ENCODE measurements at places on chromosomes 5 and 9. TPM values are rescaled to one million over a fixed set of nuclear protein-coding genes. Genes with fewer than 3 reads are reported as not detected.

DNA sequence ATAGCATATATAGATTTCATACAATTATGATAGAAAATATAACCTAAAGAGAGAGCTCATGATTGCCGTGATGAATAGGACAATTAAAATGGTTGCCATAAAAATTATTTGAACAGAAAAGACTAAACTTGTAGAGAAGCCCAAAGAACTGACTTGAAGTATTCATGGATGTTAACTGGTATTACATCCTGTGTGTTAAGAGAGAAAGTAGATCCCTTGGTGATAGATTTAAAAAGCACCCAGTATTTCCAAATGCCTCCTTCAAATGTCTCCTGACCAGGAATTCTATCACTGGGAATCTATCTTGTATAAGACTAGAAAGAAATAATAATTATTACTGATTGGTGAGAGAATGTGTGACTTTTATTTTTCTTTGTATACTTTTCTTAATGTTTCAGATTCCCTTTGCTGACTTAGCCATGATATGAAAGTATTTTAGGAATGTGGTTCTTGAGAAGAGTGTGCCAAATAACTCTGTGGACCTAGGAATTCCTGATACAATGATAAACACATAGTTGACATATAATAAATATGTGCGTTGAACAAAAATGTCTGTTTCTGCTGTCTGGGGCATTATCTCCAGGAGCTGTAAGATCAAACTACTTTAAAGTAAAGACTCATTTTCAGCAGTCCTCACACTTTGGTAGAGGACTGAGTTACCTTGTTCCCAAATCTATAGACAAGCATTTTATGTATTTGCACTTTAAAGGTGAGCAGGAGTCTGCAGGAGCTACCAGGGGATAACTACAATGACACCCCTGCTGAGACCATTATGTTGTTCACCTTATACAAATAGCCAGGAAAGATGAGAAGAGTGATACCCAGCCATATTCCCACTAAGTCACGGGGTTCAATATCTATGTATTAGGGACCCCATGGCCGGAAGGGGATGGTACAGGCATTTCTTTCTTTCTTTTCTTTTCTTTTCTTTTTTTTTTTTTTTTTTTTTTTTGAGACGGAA is 211.1 kb upstream of the TLE4 start:
- no peak overlapping the region for H3K4me3 ChIP-seq
- peaks cover 12% of the 10 kb centered on the region for H3K27me3 ChIP-seq
- H3K27ac ChIP-seq = no peak overlapping the region
- H3K4me1 ChIP-seq = peaks cover 31% of the 10 kb centered on the region
- DNase-seq = peak; percentile 72

DNA sequence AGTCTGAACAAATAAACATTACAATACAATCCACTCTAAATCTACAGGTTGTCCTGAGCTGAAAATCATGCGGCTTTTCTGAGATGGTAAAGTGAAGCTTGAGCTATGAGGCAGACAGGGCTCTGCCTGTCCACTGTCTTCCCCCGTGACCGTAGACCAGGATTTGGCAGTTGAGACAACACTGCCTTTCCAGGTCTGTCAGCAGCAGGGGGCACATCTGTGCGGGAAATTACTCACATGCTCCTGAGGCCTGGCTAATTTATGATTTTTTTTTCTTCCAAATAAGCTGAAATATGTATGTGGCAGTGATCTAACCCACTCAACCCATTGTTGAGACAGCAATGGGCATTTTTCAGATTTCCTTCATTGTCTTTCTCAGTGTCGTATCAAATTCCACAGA is 307.9 kb downstream of the FBXL7 start:
- no peak for DNase-seq
- no peaks in the 10 kb centered on the region for H3K36me3 ChIP-seq
- no peak overlapping the region for H3K27ac ChIP-seq

DNA sequence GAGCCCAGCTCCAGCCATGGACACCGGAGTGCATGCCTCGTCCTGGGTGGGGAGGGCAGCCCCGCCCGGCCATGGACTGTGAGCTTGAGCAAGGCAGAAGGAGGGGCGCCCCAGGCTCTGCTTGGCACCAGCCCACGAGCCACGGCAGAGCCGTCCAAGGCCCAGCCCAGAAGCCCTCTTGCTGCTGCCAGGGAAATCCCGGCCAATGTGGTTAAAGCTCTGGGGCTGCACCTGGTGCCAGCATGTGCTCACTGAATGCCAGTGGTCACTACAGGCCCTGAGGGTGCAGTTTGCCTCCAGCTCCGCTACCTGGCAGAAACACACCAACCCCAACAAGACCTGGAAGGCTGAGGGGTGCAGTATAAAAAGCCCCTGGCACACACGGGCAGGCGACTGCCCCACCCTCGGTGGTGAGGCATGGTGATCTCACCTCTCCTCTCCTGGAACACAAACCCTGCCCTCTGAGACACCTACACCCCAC is 11.8 kb downstream of the BRD3 start:
- peaks cover 10% of the 10 kb centered on the region for H3K36me3 ChIP-seq
- no peak for DNase-seq
- no peak overlapping the region for H3K4me3 ChIP-seq

- no peaks in the 10 kb centered on the region for H3K4me1 ChIP-seq
- H3K4me3 ChIP-seq = no peak overlapping the region
- no peak overlapping the region for H3K27ac ChIP-seq
- no peaks in the 10 kb centered on the region for H3K36me3 ChIP-seq
Measured at GRCh38 chr5:160702934-160703333, 149.1 kb downstream of the ATP10B start.

- DNase-seq = no peak
- peaks cover 32% of the 10 kb centered on the region for H3K4me1 ChIP-seq
- H3K27me3 ChIP-seq = no peaks in the 10 kb centered on the region
- no peak overlapping the region for H3K27ac ChIP-seq
Measured at GRCh38 chr9:37340961-37341360, 81.5 kb upstream of the GRHPR start.

- no peak for DNase-seq
- H3K36me3 ChIP-seq = no peaks in the 10 kb centered on the region
- H3K4me1 ChIP-seq = no peaks in the 10 kb centered on the region
- no peak overlapping the region for H3K27ac ChIP-seq
- H3K27me3 ChIP-seq = no peaks in the 10 kb centered on the region
- H3K4me3 ChIP-seq = no peak overlapping the region
Measured at GRCh38 chr5:167626341-167627123, 664.9 kb upstream of the WWC1 start.

DNA sequence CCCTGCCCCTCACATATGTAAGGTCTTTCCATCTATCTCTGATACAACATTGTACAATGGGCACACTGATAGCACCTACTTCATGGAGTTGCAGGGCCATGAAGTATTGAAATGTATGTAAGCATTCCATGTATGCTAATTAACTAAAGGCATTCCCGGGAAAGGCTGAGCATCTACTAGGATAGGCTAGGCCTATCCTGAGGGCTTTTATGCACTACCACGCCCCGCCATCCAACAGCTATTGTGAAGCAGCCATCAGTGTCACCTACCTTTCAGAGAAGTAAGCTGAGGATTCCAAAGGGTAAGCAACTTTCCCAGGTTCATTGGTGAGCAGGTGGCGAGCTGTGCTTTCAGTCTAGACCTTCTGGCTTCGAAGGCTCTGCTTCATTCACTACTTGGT is 47.6 kb downstream of the NSG2 start:
- H3K27ac ChIP-seq = no peak overlapping the region
- no peaks in the 10 kb centered on the region for H3K27me3 ChIP-seq
- H3K4me1 ChIP-seq = no peaks in the 10 kb centered on the region
- peak; percentile 79 for DNase-seq
- no peak overlapping the region for H3K4me3 ChIP-seq

DNA sequence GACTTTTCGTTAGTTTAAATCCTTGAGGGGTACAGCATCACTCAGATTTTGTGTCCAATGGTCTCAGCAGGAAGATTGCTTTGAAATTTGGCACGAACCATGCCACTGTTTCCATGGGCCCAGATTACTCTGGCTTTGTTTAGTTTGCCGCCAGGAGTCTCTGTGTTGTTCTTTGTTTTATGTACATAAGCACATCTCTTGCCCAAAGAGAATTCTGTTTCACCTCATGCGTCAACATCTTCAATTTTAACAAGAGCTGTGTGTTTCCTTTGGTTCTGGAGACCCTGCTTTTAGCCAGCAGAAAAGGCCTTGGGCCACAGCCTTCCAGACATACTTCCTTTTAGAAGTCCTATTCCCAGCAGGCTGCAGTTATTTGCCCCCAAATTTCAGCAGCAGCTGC is 62.4 kb downstream of the TNPO1 start:
- H3K36me3 ChIP-seq = peaks cover 56% of the 10 kb centered on the region
- H3K27me3 ChIP-seq = no peaks in the 10 kb centered on the region
- no peak for DNase-seq

DNA sequence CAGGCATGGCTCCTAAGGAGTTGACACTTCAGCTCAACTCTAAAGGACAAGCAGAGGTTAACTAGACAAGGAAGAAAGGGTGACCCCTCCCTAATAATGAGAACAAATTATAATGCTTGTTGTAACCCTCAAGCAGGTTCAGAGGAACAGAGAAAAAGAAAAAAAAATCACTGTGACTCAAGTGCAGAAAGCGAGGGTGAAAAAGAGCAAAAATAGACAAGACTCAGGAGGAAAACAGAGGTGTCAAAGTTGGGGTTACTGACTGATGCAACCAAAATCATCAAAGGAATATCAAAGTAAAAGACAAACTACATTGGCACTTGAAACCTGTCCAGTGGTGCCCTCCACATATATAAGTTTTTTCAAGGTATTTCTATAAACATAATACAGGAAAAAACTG is 28.4 kb downstream of the FBXW11 start:
- no peaks in the 10 kb centered on the region for H3K36me3 ChIP-seq
- DNase-seq = no peak
- peaks cover 73% of the 10 kb centered on the region for H3K4me1 ChIP-seq
- H3K4me3 ChIP-seq = peak overlapping the region; percentile 31
- peak overlapping the region; percentile 93 for H3K27ac ChIP-seq
- H3K27me3 ChIP-seq = no peaks in the 10 kb centered on the region

DNA sequence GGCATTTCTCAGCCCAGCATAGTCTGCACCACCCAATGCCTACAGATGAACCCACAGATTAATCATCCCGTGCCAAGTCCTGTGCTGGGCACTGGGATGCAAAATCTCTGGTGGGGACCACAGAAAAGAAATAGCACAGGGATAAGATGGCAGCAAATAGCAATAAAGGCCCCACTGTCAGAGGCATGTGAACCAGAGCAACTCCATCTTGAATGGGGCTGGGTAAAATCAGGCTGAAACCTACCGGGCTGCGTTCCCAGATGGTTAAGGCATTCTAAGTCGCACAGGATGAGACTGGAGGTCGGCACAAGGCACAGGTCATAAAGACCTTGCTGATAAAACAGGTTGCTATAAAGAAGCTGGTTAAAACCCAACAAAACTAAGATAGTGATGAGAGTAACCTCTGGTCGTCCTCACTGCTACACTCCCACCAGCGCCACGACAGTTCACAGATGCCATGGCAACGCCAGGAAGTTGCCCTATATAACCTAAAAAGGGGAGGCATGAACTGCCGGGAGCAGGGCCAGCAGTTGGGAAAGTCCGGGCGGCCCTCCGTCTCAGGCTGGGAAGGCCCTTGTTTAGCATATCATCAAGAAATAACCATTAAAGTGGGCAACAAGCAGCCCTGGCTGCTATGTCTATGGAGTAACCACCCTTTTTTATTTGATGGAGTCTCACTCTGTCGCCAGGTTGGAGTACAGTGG is 65.2 kb downstream of the C9orf50 start:
- H3K36me3 ChIP-seq = no peaks in the 10 kb centered on the region
- H3K27ac ChIP-seq = no peak overlapping the region
- H3K27me3 ChIP-seq = peaks cover 38% of the 10 kb centered on the region
- peaks cover 44% of the 10 kb centered on the region for H3K4me1 ChIP-seq

GRCh38 chr5:61053937-61054336 is 108.3 kb downstream of the SMIM15 start:
- H3K4me1 ChIP-seq = peaks cover 25% of the 10 kb centered on the region
- H3K27me3 ChIP-seq = no peaks in the 10 kb centered on the region
- H3K4me3 ChIP-seq = no peak overlapping the region
- H3K27ac ChIP-seq = no peak overlapping the region
- H3K36me3 ChIP-seq = no peaks in the 10 kb centered on the region

DNA sequence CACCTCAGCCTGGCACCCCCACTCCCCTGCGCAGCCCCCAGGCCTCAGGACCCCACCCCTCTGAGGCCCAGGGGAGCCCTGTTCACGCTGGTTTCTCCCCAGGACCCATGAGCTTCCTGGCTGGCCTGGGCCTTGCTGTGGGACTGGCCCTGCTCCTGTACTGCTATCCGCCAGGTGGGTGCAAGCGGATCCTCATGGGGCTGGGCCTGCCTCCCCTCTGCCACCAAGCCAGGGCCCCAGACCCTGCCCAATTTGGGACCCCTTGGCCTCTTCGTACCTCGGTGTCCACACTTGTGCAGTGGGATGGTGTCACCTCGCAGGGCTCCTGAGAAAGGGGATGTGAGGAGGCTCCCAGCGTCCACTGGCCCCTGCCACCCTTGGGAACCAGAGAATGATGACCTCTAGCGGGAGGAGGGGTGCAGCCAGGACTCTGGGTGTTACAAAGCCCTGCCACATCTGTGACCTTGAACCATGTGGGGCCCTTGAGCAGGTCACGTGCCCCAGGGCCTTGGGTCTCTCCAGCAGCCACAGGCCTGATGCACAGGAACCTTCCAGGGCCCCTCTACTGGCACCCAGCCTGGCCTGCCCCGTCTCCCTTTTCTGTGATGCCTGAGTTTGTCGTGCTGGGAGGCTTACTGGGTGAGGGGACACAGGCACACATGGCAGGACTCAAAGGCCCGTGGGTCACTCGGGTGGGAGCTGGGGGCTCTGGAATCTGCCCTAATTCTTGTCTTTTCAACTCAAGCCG is 16.3 kb downstream of the CARD19 start:
- H3K27me3 ChIP-seq = no peaks in the 10 kb centered on the region
- no peak overlapping the region for H3K4me3 ChIP-seq
- no peaks in the 10 kb centered on the region for H3K36me3 ChIP-seq
- no peak for DNase-seq
- no peak overlapping the region for H3K27ac ChIP-seq
- H3K4me1 ChIP-seq = peaks cover 10% of the 10 kb centered on the region

DNA sequence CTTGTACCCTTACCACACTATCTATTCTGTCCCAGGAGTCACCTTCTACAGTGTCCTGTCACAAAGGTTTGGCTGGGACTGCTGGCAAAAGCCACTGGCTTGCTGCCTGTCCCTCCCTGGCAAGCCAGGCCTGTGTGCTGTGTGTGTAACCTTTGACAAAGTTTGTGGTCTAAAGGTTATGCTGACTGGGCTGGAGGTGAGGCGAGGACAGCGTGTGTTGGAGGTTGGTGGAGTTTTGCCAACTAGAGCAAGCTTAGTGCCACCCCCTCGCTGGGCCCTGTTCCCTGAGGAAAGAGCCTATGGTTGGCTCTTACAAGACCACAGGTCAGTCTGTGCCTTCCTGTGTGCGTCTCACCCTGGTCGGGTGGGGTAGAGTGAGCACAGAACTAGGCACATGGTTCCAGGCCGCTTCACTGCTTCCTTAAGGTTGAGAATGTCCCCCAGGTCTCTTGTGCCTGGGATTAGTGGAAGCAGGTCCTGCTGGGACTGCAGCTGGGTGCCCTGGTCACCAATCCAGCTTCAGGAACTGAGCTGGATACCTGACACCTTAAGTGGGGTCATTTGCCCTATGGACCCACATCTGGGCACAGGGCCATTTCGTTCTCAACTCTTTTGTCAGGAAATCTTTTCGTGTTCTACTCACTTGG is 152.2 kb downstream of the GADD45G start:
- 0 out of 2 replicates have a peak, but pooled peaks cover 8% of the 10 kb centered on the region for H3K4me1 ChIP-seq
- no peaks in the 10 kb centered on the region for H3K36me3 ChIP-seq
- DNase-seq = no peak

Gene NEUROG1
- total RNA-seq = not detected

Gene SPINK5
- total RNA-seq = 4.5 TPM

Gene PCDHGA5
- 2.9 TPM for total RNA-seq

Gene LCN12
- total RNA-seq = 0.69 TPM

Gene KIAA1958
- 37.9 TPM for total RNA-seq

Gene AIF1L
- 87.8 TPM for total RNA-seq

Gene ALDH7A1
- 135 TPM for total RNA-seq

Gene ENG
- 1.4 TPM for total RNA-seq

Gene FBN2
- 18.4 TPM for total RNA-seq

Gene COL15A1
- 0.50 TPM for total RNA-seq

Gene NADK2
- total RNA-seq = 11.8 TPM

Gene PCA3
- total RNA-seq = not detected

Measured in GM23338 (cell line).